Progenitor cell of endocrine pancreas (in vitro differentiated cells): ENCODE measurements at places on chromosomes 3 and 15.
A peak's percentile ranks its signal among the peaks of the same experiment; 100 is the strongest.

GRCh38 chr15:81239190-81239589 lies 42.5 kb downstream of the IL16 start:
- DNase-seq, result no peak

DNA sequence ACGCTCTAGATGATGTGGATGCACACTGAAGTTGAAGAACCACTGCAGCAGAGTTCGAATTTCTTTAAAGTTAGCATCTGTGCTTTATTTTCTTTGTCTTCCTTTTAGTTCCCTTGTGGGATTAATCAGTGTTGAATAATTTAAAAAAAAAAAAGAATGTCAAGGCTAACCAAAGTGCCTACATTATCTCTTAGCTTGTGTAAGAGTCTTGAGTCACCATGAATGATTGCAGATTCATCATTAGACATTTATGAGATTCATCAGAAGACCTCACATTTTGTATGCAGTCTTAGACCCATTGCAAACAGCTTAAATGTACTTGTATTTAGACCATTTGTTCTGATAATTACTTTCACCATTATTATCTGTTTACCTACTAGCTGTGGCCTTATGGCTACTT lies 182.2 kb downstream of the FNDC3B start:
- no peak for DNase-seq

DNA sequence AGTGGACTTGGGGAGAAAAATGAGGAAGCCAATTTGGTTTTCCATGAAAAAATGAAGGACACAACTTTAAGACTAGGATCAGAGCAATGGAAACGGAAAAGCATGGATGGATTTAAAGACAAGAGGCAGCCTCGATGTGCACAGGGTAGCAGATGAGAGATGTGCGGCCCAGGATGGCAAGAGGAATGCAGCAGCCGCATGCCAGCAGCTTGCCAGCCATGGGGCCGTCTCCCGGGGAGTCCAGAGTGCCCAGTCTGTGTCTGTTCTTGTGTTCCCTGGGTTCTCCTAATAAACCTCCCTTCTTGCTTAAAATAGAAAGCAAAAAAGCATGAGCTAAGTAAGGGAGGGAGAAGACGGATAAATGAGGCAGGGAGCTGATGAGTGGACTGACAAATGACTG lies 68.0 kb upstream of the IQSEC1 start:
- no peak for DNase-seq

- no peak for DNase-seq
Observed at GRCh38 chr3:163474766-163475165, 1603.5 kb downstream of the SI start.

GRCh38 chr3:52528586-52529375 lies 4.9 kb downstream of the NT5DC2 start:
- no peak for DNase-seq

- no peak for DNase-seq
Observed at GRCh38 chr15:70016511-70016994, 81.2 kb downstream of the TLE3 start.

- no peak for DNase-seq
Observed at GRCh38 chr3:2094941-2095340, 3.7 kb upstream of the CNTN4 start.

- DNase-seq, result no peak
Observed at GRCh38 chr3:129226374-129226773, 23.0 kb upstream of the COPG1 start.

- no peak for DNase-seq
Observed at GRCh38 chr15:99181545-99181971, 67.8 kb downstream of the TTC23 start.

GRCh38 chr3:82628385-82629014 lies 867.1 kb upstream of the GBE1 start:
- DNase-seq, result no peak

GRCh38 chr3:148955544-148956346 lies 35.6 kb upstream of the GYG1 start:
- no peak for DNase-seq

- DNase-seq, result no peak
Observed at GRCh38 chr15:66240240-66240794, 13.2 kb downstream of the MEGF11 start.

DNA sequence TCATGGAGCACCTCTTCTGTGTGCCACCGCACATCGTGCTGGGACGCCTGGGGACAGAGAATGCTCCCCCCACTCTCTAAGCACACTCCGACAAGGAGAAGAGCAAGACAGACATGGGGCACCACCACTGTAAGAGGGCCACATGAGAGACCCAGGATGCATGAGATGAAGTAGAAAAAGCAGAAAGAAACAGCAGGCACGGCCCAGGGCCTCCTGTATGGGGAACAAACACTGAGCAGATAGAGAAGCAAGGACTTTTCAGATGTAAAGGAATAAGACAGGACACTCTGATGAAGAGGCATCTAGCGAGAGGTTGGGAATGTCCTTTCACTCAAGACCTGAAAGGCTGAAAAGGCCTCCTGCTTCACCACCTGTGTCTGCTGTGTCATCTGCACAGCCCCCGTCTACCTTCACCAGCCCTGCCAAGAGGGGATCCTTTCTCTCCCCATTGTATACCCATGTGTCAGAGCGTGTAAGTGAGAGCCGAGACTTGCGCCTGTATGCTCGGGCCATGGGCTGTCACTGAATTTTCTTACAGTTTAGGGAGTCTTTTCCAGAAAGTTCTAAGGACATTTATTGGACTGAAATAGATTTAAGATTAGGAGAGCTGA lies 125.6 kb downstream of the LRRK1 start:
- DNase-seq, result no peak

DNA sequence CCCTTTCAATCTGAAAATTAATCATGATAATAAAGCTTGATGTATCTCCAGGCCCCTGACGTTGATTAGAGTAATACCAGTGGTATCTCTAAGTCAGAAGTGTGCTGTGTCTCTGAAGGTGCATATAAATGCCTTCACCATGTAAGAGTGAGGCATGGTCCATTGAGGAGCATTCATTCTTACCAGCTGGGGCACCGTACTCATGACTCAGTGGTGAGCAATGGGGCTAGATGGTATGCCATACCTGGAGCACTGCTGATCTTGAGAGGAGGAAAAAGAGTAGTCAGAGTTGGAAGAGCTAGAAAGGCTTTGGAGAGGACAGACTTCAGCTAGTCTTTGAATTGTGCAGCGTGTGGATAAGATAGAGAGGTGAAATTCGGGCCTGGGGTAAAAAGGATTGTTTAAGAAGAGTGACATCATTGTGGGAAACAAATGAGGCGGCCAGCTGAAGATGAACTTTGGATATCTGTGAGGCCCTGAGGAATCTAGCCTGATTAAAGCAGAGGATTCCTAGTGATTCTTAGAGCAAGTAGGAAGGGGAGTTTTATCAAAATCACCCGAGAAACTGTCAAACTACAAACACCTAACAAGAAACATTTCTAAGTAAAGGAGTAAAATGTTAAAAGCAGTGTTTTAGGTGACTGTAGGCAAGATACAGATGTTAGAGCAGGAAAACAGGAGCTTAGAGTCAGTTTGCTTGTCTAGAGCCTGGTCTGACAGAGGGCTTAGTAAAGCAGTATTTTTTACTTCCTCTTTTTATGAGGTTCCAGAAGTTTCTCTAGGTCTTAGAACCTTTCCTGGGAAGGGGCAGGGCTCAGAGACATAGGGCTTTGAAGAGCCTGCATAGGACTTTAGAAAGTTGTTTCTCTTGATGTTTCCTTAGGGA lies 13.6 kb downstream of the TMOD3 start:
- DNase-seq, result no peak

GRCh38 chr3:192710366-192710765 lies 17.0 kb downstream of the FGF12 start:
- no peak for DNase-seq

GRCh38 chr3:110343945-110344344 lies 727.7 kb upstream of the NECTIN3 start:
- no peak for DNase-seq

DNA sequence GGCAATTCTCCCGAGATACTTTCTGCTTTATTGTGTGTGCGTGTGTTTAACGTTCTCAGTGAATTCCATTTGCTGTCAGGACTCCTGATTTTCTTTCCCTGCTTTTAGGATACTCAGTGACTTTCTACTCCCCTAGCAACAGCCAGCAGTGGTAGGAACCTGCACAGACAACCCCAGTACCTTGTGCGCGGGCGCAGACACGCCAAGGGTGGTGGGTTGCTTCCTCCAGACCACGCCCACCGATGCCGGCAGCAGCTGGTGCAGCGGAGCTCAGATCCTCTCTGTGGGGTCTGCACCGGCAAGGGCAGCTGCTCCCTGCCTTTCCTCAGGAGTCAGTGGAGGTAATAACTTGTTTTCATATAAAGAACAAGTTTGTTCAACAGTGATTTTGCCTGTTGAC lies 225.1 kb upstream of the NDN start:
- peak; percentile 27 for DNase-seq

- DNase-seq, result no peak
Observed at GRCh38 chr15:69573815-69574475, 121.3 kb downstream of the RPLP1 start.

DNA sequence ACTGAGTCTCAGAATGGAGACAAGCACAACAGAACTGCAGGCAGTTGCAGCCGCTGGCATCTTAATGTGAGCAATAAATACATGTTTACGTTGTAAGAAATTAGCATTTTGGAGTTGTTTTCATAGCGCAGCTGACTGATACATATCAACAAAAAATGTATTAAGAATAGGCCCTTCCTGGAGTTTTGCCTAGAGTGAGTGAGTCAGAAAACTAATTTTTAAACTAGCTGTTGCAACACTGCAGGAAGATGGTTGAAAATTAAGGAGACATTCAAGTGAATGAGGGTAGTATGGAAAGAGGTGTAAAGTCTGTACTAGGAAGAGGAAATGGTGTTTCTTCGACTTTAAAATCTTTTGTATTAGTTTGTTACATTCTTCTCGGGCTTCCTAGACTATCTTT lies 39.6 kb upstream of the TIMP4 start:
- DNase-seq, result no peak

DNA sequence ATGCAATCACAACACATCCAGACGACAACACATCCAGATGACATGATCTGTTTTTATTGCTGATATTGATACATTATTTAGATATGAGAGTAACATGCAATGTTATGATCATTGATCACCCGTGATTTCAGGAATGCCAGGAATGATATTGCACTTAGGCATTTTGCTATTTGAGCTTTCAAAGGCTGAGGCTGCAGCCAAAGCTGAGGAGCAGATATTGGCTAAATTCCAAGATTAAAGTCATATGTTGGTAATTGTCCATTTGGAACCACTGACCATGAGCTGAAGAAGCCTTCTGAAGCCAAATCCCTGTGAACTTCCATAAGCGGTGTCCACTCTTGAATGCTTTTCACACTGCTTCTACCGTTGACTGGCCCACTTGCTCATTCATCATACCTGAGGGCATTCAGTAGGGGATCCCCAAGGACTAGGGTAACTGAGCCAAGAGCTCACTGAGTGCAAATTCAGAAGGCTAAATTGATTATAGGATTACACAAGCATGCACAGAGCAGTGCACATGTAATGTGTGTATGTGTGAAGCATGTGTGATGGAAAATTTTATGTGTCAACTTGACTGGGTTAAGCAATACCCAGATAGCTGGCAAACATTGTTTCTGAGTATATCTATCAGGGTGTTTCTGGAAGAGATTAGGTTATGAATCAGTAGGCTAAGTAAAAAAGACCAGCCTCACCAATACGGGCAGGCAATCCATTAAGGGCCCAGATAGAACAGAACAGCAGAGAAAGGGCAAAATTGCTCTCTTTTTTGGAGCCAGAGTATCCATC lies 92.1 kb upstream of the PLAAT1 start:
- DNase-seq, result no peak

DNA sequence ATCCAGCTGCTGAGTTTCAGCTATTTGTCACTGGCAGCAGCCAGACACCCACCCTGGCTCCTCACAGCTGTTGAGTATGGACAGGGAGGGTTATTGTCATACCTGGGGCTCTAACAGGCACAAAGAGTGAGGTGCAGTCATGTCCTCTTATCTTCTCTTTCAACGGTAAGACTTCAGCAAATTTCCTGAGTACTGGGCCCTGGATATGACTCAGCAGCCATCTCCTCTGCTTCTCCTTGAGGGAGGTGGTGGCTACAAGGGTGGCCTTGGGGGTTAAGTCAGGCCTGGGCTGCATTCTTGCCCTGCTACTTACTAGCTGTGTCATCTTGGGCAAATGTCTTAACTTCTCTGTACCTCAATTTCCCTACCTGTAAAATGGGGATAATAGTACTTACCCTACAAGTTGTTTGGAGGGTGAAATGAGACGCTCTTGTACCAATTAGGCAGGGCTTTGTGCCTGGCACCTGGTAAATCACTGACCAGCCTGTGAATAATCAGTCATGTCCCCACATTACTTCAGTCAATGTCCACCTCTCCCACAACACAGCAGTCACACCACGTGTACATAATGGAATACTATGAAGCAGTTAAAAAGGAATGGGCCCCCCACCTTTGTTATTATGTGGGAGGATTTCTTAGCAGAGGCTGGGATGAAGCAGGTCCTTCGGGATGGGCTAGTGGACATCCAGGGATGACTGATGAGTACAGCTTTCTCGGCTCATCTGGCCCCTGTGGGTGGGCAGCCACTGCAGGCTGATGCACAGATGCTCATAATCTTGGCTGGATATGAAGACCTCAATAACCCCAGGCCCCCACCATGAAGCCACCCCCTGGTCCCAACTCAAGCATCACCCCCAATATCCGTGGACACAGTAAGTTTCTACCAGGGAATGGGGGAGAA lies 528.8 kb downstream of the SHQ1 start:
- no peak for DNase-seq

DNA sequence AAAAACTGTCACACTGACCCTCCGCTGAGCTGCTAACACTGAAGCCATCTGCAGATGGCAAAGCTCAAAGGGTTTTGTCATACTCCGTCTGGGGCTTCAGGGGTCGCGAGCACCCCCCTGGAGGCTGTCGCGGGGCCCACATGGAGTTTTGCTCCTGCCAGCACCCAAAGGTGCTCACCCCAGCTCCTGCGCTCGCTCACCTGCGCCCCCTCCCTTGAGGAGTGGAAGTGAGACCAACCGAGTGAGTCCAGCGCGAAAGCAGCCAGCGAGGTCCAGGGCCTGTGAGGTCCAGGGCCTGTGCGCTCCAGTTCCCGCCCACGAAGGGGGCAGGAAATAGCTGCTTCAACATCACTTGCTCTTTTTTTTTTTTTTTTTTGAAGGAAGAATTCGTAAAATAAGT lies 208.5 kb downstream of the ROBO2 start:
- DNase-seq, result no peak

DNA sequence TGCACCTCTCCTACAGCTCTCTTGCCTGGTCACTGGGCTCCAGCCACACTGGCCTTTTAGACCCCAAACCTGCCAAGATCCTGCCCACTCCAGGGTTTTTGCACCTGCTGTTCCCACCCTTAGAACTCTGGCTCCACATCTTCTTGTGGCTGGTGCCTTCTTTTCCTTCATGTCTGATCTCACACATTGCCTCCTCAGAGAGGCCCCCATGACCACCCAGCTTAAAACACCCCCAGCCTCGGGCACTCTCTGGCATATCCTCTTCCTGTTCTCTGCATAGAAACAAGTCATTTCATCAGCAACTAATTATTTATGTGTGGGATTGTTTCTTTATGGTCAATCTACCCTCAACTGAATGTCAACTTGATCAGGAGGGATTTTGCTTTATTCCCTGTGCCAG lies 14.0 kb upstream of the AMOTL2 start:
- DNase-seq, result no peak

GRCh38 chr15:81507831-81508230 lies 133.8 kb upstream of the TMC3 start:
- no peak for DNase-seq

- DNase-seq, result no peak
Observed at GRCh38 chr3:171811295-171811912, 1.1 kb upstream of the PLD1 start.
